Foreskin melanocyte (primary cell): ENCODE measurements at places on chromosomes 3 and 15.
A peak's percentile ranks its signal among the peaks of the same experiment; 100 is the strongest.

GRCh38 chr15:60583194-60583593, 104.3 kb upstream of the ICE2 start:
- no peak for DNase-seq

GRCh38 chr15:43505738-43506137, 11.7 kb upstream of the MAP1A start:
- no peak for DNase-seq

DNA sequence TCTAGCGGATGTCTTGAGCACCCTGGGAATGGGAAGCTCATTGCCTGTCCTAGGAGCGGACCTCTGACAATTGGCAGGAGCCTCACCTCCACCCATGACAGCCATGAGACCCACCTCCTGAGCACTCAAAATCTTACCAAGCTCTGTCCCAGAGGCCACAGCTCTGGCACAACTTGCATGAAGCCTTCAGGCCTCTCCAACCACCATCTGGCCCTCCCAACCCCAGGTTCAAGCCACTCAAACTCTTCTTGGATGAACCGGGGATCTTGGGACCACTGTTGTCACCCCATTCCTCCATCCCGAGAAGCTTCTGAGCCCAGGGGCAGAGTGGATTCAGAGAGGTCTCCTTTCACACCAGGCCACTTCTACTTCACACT, 1.5 kb downstream of the VIPR1 start:
- DNase-seq = no peak

DNA sequence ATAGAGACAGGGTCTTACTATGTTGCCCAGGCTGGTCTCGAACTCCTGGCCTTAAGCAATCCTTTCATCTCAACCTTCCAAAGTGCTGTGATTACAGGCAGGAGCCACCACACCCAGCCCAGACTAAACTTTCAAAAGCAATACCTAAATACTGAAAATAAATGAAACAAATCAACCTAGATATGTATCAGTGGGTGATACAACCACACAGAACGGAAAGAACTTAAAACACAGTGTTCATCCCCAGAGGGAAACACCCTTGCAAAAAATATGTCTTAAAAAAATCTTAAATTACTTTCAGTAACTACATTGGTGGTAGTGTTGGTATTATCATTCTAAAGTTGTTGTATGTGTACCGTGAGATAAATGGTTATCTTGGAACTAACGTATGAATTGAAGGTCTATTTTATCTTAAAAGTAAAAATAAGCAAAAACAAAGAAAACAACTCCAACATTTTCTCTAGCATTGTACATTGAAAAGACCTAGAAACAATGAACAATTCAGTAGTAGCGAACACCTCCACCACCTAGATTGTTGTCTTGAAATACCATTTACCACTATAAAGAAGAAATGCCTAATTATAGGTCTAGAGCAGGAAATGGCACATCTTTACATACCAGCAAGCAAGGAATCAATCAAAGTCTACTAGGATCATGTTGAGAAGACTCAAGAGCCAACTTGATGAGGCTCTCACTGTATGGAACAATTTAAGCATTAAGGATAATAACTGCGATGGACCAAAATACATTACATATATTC, 24.7 kb downstream of the SLTM start:
- DNase-seq = no peak

GRCh38 chr3:173266441-173266840, 125.4 kb upstream of the SPATA16 start:
- no peak for DNase-seq

DNA sequence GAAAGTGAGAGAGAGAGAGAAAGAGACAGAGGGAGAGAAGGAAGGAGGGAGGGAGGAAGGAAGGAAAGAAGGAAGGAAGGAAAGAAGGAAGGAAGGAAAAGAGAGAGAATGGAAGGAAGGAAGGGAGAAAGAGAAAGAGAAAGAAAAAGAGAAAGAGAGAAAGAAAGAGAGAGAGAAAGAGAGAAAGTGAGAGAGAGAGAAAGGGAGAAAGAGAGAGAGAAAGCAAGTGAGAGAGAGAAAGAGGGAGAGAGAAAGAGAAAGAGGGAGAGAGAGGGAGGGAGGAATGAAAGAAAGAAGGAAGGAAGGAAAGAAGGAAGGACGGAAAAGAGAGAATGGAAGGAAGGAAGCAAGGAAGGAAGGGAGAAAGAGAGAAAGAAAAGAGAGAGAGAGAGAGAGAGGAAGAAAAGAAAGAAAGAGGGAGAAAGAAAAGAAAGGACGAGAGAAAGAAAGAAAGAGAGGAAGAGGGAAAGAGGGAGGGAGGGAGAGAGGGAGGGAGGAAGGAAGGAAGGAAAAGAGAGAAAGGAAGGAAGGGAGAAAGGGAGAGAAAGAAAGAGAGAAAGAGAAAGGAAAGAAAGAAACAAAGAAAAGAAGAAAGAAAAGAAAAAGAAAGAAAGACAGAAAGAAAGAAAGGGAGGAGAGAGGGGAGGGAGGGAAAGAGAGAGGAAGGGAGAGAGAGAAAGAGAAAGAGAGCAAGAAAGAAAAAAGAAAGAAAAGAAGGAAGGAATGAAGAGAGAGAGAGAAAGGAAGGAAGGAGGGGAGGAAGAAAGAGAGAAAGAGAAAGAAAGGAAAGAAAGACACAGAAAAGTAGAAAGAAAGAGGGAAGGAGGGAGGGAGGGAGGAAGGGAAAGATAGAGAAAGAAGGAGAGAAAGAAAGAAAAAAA, 10.8 kb downstream of the WNT7A start:
- DNase-seq = no peak

DNA sequence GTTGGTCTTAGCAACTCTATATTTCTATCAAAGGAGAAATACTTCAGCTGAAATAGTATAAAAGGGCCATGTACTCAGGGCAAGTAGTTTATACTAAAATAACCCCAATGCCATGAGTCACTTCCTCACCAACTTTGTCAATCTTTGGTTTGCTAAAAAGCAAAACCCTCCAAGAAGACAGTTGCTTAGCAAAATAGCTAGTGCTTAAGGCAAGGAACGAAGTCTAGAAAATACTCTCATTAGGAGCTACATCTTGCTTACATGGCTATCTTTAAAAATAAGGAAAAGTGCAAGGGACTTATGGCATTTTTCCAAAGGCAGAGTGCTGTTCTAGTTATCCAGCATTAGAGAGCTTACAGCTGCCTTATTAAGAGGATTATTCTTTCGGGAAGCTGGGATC, 28.4 kb downstream of the P3H2 start:
- peak; percentile 83 for DNase-seq

DNA sequence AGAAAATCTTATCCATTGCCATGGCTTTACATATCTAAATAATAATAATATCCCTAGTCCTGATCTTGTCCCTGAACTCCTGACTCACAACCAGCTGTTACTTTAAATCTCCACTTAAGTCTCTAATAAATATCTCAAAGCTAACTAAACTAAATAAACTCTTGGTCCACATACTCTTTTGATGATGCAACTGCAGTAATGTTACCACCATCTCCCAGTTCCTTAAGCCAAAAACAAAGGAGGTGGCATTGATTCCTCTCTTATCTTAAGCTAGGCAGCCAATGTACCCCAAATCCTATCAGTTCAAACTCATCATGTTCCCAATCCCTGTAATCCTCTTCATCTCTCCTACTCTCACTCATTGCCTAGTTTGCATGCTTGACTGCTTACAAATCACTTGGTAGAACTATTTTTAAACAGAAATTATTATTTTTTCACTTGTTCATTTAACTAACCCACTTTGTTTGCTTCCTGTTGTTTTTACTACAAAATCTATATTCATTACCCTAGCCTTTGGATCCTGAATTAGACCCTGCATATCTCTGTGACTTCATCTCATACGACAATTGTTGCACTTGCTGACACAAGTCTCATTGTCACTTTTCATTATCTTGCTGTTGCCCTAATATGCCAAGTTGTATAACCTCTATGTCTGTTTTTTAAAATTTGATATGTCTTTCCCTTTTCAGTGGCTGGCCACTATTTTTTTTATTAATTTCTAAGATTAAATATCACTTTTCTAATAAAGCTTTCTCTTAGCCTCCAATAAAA, 462.2 kb downstream of the ZPLD1 start:
- no peak for DNase-seq

DNA sequence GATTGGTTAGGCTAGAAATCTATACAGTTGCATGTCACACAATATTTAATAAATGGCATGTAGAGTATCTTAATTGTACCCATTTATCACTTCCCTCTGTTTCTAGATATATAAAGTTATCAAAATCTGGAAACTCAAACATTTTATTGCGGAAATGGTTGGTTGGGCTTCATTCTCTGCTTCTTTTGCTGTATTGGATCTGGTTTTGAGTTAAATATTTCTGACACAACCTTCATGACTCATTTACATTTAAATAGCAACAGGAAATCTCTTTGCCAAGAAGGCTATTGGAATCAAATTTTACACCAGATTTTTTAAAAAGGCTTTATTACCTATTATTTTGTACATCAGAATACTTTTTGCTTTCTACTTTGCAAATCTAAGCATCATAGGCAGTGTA, 153.8 kb downstream of the EBLN2 start:
- no peak for DNase-seq

DNA sequence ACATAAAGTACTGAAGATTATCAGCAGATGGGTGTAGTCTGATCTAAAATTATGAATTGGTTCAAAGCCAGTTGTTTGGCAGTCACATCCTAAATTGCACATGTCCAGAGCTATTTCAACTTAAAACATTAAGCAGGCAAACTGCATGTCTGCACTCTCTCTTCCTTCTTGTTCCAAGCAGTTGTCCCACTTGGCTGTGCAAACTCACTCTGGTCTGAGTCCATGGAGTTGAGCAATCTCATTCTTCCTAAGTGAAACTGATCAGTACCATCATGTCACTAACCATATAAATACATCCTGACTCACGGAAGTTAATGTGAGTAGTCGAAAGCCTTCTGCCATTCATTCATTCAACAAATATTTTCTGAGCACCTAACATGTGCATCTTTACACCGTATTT, 353.0 kb downstream of the ROBO1 start:
- no peak for DNase-seq
